ENCODE measurements at places on chromosomes 13 and 19.

DNA sequence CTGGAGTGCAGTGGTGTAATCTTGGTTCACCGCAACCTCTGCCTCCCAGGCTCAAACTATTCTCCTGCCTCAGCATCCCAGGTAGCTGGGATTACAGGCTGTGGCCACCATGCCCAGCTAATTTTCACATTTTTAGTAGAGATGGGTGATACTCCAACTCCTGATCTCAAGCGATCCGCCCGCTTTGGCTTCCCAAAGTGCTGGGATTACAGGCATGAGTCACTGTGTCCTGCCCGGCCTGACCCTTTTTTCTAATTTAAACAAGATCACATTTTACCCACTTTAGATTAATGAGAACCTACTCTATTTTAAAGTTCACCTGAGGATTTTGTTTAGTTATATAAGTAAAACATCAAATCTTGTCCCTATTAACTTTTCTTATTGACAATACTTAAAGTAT, 91.8 kb upstream of the POSTN start:
- no peak for DNase-seq

DNA sequence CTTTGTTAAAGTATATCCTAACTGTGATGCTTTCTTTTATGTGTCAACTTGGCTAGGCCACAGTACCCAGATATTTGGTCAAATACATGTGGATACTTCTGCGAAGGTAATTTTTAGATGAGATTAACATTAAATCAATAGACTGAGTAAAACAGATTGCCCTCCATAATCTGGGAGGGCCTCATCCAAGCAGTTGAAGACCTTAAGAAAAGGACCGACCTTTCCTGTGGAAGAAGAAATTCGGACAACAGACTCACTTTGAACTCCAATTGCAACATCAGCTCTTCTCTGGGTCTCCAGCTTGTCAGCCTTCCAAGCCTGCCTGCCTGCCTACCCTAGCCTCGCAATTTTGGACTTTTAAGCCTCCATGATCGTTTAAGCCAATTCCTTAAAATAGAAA, 57.9 kb upstream of the DOCK9 start:
- DNase-seq: no peak

DNA sequence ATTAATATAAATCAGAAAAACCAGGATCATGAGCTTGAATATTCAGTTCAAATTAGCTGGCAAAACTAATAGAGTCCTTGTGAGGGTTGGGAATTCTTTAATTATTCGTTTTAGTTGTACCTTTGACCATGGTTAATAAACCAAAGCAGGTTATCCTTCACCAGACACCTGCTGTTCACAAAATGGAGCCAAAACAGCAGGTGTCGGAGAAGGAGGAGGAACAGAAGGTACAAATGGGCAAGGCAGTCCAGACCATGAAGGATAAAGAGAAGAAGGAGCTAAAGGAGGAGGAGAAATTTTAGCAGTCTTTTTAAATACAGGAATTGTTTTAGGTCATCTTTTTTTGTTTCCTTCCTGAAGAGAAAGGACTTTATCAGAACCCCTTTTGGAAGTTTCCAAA, 106.1 kb downstream of the NHLRC3 start:
- DNase-seq: no peak

DNA sequence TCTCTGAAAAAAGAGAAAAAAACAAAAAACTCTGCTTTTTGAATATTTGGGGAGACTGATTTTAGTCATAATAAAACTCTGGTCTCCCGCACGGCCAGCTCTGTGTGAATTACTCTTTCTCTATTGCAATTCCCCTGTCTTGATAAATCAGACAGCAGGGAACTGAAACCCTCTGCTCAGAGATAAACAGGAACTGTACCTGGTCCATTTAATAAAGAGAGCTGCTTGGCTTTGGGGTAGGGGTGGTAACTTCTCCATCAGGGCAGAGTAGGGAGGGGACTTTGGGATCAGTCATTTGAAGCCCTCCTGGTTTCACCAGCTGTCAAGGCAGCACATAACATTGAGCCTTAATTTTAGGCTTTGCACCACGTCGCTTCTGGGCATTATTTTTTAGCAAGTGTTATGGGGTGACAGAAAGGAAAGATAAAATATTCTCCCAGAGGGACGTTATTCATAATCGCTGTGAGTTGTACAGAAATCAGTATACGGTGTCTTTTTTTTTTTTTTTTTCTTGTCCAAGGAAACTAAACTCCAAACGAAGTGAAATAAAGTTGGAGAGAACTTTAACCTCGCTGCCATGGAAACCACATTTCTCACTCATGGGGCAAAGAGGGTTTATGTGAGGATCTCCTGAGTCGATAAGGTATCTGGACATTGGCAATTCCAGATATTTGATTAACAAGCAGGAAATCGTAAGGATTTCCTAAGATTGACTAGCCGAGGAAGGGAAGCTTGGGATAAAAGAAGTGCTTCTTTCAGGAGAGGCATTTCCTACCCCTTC, 99.0 kb upstream of the MRI1 start:
- DNase-seq: no peak

All from DMS153 (cell line).